ENCODE measurements at places on chromosomes 3 and 15. TPM values are rescaled to one million over a fixed set of nuclear protein-coding genes. Genes with fewer than 3 reads are reported as not detected.

DNA sequence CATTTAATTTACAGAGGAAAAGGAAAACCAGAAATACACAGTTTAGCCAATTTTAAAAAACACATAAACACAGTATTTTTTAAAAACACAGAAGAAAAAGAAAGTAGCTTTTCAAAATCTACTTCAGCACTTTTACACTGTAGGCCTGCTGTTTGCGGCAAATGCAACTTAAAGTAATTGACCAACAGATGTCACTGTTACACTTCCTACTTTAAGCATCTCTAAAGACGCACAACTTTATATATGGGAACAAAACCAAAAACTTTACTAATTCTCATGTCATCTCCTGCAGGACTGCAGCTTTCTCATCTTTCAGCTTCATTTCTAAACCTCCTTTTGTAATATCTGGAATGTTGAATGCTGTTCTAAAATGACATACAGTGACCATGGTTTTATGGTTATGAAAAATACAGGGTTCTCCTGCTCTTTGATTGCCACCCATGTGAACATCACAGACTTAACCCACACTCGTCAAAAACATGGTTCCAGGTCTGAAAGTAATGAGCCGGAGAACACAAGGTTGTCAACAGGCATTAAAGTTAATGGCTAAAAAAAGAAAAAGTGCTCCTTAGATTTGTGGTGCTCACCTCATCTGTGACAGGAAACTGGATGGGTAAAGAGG, 107.9 kb downstream of the FMN1 start:
- peak; percentile 74 for DNase-seq

- no peak for DNase-seq
Observed at GRCh38 chr3:140199008-140199407, 264.0 kb downstream of the CLSTN2 start.

DNA sequence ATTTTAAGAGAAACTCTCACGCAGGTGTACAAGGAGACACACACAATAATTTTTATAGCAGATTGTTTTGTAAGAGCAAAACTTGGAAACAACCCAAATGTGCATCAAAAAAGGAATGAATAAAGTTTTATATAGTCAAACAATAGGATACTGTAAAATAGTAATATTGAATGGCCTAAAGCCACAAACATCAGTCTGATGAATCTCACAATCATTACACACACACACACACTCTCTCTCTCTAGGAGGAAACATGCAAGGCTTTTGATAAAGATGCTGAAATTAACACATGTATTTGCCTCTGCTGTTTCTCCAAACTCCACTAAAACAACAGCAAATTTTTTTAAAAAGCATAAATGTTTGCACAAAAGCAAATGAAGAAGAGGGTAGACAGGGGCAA, 37.3 kb downstream of the ADIPOQ start:
- DNase-seq: no peak

- DNase-seq: no peak
Observed at GRCh38 chr3:113546414-113546893, 14.1 kb downstream of the SIDT1 start.

DNA sequence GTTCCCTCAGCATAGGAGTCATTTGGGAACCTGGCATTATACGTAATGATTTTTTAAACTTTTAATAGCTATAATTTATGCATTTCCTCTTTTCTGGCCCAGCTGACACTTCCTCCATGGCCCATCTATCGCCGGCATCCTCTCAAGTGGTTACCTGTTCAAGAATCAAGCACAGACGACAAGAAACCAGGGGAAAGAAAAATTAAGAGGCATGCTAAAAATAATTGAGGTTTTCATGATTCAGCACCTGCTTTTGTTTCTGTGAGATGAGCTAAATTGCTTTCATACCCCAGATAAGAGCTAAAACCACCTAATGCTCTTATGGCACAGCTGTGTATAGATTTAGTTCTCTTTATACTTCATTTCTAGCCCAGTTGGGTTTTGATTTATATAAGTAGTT, 1.7 kb downstream of the SPCS1 start:
- no peak for DNase-seq

GRCh38 chr3:426072-426471, 229.5 kb downstream of the CHL1 start:
- no peak for DNase-seq

FHIT gene
- 0.22 TPM for total RNA-seq

SERINC4 gene
- not detected for total RNA-seq

DAZL gene
- total RNA-seq: not detected

All from lung microvascular endothelial cell (primary cell).